ENCODE measurements at places on chromosomes 6 and 20.

DNA sequence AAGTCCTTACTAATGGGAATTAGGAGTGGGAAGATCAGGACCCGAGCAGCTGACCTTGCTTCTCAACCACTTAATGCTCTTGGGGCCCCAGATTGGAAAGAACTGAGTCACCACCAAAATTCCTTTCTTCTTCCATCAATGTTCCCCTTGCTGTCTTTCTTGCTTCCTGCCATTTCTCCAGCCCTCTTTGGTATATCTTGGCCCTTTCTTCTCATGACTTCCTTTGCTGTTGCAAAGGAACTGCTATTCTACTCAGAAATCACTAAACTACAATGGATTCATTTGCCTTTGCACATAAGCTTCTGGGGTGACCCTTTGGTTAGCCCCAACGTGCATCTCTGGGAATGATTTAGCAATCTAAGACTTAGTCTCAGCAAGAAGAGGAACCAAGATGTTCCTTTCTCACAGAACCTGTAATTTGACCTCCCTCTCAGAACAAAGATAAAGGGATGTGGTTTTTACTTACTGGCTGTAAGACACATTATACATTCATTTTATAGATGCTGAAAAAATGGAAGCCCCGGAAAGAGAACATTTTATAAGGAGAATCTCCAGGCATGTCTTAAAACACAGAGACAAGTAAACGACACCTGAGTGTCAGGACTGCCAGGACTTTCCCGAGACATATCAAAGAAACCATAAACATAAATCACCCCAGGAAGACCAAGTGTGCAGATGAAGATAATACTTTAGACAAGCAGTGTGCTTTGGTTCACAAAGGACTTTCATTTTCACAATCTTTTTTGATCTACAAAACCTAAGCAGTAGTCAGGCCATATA, 99.0 kb upstream of the TNFAIP3 start:
- DNase-seq, result no peak

DNA sequence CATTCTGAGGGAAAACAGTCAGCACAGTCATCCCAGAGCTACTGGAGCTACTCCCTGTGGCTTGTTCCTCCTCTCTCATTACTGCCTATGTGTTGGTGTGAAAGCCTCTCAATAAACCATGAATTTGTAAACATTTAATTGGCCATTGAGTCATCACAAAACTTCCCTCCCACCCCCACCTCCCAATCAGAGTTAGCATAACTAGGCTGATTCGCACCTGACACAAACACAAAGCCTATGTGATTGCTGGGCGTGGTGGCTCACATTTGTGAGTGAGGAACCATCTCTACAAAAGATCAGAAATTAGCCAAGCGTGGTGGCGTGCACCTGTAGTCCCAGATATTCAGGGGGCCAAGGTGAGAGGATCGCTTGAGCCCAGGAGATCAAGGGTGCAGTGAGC, 17.1 kb upstream of the SNTA1 start:
- no peak for DNase-seq

DNA sequence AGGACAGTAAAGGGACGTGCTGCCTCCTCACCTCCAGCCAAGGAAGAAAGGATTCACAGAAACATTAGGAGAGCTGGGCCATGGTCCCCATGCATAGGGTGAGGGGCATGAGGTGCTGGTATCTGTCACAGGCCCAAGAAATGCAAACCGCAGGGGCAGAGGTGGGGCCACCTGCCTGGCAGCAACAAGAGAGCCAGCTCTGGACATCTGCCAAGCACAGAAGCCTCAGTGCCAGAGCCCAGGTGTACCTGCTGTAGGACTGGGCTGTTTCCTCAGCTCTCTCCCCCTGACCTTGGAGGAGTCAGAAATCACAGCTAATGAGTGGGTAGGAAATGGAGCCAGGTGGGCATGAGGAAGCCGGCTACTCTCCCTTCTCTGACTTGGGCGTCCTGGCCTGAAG, 45.3 kb downstream of the SLC2A12 start:
- DNase-seq, result no peak

DNA sequence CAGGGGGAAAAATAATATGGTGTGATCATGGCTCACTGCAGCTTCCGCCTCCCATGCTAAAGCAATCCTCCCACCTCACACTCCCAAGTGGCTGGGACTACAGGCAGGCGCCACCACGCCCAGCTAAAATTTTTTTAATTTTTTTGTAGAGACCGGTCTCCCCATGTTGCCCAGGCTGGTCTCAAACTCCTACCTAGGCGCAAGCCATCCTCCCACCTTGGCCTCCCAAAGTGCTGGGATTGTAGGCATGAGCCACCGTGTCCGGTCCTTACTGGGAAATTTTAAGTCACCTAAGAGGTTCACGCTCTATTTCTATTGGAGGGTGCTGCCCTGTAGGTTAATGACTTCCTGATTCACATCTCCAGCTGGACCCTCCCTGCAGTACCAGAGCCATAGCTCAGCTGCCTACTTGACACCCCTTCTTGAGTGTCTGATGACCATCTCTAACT, 626 bp upstream of the CDK5RAP1 start:
- peak; percentile 11 for DNase-seq

DNA sequence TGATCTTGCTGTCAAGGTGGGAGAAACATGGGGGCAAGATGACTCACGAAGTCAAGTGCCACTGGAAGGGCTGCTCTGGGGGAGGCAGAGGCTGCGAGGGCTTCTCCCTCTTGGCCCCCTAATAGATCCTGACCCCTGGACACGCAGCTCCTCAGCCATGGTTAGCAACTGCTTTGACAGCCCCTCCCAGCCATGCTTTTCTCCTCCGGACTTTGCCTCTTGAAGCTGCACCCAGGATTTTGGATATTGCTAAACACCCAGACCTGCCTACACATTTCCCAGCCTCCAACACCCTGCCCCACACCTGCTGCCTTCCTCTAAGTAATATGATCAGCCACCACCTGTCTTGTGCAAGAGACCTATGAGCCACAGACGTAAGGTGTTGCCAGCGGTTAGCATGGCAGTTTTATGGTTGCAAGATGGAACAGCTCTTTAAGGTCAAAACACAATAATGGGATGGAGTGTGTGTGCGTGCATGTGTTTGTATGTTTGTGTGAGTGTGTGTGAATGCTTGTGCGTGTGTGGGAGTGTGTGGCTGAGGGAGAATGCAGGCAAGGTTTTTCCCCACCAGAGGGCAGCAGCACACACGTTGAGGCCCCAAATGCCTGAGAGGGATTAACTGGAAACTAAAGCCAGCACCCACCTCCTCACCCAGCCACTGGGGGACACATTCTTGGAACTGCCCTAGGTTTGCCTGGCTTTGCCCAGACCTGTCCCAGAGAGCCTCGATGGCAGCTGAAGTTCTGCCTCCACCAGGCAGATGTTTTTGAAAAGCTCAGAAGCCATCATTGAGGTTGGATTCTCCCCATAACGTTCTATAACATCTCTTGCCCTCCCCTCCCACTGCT, 2.5 kb downstream of the IP6K3 start:
- DNase-seq, result peak; percentile 82

All from CD4-positive, alpha-beta T cell treated with Interleukin-6 for 4 hours (primary cell).